ENCODE measurements at places on chromosomes 7 and 10.

DNA sequence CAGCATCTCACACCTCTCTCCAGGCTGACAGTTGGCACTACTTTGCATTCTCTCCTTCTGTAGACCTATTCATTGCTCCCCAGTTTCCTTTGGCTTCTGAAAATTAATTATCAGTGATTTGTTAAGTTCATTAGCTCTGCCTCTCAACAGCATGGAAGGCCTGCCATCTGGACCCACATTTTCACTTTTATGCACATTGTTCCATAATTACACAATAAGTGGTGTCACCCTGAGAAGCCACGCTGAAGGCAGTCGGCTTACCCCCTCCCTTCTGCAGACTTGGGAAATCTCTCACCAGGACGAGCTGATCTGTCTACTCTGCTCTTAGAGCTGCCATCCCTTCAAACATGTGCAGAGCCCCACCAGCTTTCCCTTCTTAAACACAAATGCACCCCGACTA lies 64.7 kb downstream of the SLIT1 start:
- DNase-seq = no peak

GRCh38 chr10:3961082-3961481 lies 176.1 kb upstream of the KLF6 start:
- no peak for DNase-seq

DNA sequence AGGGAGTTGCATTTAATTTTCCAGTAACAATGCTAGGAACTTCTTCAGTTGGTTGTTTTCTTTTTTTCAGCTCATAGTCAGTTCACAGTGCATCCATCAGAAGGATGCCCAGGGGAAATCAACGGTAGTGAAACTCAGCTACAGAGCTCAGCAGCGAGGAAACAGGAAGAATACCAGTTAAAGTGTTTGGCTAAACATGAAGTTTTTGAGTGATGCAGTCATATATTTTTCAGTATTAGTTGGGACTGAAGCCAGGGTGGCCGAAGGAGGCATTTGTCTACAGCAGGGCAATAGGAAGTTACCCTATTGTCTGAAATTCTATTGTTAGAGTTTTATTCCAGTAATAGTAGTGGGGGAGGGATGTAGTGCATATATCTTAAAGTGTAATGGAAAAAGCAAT lies 45.3 kb upstream of the MALRD1 start:
- no peak for DNase-seq

DNA sequence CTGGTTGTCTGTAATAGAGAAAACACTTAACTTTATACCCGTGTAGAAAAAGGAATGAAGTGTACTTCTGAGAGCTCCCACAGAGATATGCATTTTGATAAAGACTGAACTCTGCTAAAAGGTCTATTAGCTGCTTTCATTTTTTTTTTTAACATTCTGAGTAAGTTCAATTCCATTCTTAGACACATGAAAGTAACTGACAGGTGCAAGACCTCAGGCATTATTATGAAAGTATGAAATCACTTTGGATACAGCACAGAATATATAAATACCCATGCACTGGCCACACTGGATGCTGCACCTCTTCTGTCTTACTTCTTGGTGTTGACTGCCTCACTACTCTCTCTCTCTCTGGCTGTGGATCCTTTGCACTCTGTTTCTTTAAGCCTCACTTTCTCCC lies 46.2 kb downstream of the VWDE start:
- DNase-seq = no peak

DNA sequence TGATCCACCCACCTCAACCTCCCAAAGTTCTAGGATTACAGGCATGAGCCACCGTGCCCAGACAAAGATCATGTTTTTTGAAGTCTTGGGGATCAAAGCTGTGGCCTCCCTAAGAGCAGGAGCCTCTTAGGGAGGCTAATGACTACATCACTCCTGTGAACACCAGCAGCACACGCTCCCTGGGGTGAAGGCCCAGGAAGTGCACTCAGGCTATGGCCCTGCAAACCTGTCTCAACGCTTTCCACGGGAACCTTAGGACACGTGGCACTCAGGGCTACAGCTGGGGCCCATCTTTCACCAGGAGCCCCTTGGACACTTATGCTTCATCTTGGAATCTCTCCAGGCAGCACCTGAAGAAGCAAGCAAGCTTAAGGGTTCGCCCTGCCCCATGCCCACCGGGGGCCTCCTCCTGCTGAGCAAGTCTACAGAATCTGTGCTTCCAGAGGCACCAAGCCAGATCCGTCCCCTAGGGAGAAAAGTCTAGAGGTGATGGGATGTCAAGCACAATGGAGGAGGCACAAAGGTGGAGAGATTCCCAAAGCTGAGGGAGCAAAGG lies 18.4 kb downstream of the VSTM4 start:
- no peak for DNase-seq

GRCh38 chr7:44309271-44310091 lies 15.9 kb downstream of the CAMK2B start:
- DNase-seq = no peak

DNA sequence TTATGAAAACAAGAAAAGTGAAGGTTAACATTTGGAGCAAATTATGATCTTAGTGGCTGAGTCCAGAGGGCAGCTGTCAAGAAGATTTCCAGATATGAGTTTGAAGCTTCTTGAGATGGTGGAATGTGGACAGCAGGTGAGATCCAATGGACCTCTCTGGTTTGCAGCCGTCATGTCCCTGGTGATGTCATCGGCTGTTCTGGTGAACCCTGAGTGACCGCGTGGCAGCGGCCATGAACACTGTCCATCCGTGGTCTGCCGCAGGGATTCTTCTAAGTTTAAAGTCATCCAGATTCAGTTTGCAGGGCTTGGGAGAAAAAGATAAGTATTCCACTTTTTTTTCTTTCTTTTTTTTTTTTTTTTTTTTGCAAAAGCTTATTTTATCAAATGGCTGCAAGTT lies 15.8 kb upstream of the VIPR2 start:
- no peak for DNase-seq

DNA sequence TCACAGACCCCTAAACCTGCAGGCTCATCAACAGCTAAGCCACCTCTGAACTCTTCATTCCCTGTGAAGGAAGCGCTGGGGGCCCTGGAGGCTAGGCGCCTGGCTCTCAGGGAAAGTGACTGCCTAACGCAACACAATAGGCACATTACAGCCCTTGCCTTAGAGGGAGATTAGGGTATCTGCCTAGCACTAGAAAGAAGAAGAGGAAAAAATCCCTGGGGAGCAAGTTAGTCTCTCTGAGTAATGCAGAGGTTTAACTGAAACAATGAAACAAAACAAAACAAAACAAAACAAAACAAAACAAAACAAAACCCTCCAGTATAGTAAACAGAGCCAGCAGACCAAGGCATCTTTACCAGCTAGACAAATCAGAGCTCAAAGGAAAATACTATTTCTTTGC lies 2.6 kb downstream of the ZNF777 start:
- DNase-seq = no peak

DNA sequence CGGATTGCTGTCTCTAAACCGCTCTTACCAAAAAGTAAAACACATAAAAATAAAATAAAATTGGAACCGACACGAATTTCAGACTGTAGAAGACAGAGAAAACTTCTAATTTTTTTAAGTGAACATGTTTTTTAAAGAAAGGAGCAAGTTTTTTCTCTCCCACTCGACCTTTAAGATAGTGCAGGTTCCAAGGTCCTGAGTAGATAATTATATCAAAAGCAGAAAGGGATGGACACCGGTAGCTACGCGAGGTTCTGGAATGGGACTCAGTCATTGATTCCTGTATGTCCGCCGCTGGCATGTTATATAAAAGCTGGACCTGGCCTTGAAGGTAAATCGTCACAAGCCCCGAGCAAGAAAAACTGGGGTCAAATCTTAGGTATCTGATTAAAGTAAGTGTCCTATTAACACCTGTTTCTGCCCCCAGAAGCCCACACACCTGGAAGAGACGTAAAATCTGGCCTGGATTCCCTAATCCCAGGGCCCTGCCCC lies 462 bp upstream of the CISD1 start:
- DNase-seq = no peak

GRCh38 chr10:124698545-124699469 lies 45.4 kb downstream of the FAM53B start:
- DNase-seq = no peak
